Calu3 (cell line): ENCODE measurements at places on chromosomes 3 and 15. TPM values are rescaled to one million over a fixed set of nuclear protein-coding genes. Genes with fewer than 3 reads are reported as not detected.

Gene SCAMP5
- 10.7 and 13.6 TPM in 2 replicates for total RNA-seq

- no peak for DNase-seq
These were observed 911.2 kb downstream of the MCTP2 start for GRCh38 chr15:95142531-95142930.

DNA sequence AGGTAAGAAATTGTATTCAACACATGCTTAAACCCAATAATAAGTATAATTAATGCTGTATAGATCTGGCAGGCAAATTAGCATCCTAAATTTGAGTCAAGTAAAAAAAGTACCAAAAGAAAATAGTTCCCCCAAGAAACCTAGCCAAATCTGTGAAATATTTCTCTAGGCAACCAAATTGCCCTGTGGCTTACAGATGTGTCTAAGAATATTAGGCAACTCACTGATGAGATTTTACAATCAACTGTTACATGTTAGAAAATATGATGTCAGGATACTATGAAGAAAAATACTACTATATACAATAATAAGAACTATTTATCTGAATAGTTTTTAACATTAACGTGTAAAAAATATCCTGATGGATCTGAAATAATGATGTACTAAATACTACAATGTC is 397.1 kb downstream of the TIGIT start:
- no peak for DNase-seq

Gene CACNA2D2
- total RNA-seq: 0.12 TPM in 1 of 2 replicates, not detected in the other
